ENCODE measurements at places on chromosomes 11 and 22. TPM values are rescaled to one million over a fixed set of nuclear protein-coding genes. Genes with fewer than 3 reads are reported as not detected.

DNA sequence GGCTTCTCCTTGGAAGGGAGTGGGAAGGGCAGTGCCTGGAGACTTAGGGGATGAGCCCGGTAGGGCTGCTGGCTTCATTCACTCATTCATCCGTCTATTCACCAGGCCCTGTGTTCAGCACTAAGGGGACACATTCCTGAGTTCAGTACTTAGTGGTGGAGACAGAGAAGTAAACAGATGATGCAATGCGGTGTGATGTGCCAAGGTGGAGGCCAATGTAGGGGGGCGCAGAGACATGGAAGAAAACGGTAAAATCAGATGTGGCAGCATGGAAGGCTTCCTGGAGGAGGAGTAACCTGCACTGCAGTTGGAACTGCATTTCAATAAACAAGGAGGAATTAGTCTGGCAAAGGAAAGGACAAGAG lies 21.3 kb downstream of the GRIK4 start:
- no peak for DNase-seq

- no peak for DNase-seq
Observed at GRCh38 chr11:112649856-112650255, 311.4 kb upstream of the NCAM1 start.

DNA sequence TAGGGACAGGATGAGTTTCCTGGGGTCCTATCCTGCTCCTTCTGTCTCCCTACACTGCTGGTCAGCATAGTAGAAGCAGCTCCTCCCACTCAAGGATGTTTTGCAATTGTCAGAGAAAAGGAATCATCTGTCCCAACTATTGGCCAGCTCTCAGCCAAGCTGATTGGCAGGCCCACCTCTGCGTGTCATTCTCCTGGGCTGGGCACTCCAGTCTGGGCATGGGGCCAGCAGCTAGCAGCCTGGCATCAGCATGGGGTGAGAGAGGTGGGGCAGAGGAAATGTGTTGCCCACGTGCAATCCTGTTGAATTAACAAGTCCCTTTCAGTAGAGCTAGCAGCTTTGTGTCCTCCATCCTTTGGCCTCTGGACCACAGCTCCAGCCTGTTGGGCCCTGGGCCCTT lies 14.1 kb downstream of the ANKK1 start:
- DNase-seq, result peak; percentile 89

The CRYAB gene
- total RNA-seq, result 54.3 TPM

The OR52B2 gene
- not detected for total RNA-seq

The TUBA8 gene
- total RNA-seq, result 0.36 TPM

- no peak for DNase-seq
Observed at GRCh38 chr11:9462806-9463537, 2.2 kb downstream of the ZNF143 start.

DNA sequence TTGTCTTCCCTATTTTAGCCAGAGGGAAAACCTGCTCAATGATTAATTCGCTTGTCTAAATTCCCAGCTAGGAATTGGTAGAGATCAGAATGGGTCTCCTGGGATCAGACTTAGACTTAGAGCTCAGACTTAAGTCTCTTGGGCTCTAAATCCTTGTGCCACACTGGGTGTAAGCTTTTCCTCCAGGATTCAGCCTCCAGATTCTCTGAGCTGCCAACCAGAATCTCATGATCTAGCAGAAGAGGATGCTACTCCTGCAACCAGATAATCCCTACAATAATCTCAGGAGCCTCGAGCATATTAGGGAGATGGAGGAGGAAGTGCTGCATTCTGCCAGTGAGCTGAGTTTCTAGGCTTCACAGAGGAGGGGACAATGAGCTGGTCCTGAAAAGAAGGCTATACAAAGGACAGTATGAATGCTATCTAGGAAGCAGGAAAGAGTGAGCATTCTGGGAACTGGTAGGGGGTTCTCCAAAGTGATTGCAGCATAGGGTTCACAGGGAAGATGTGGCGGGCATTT lies 211.6 kb upstream of the SESN3 start:
- DNase-seq, result no peak

- no peak for DNase-seq
Observed at GRCh38 chr11:128610721-128611617, 23.6 kb upstream of the ETS1 start.

DNA sequence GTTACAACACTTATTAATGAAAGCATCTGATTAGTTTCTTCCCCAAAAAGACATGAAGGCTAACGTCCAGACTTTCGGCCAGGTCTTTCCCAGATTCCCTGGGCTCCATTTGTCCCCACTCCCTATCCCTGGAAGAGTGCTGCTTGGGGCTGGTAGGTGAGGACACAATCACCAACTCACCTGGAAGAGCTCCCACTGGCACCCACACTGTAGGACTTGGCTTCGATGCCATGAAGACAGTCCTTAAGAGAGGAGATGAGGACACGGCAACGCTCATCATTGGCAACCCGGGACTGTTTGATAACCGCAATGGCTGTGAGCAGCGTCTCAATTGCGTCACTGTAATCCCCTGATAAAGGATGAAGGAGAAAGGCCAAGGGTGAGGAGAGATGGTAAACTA lies 18.2 kb downstream of the CPSF7 start:
- no peak for DNase-seq

The CDKN1C gene
- 10.9 TPM for total RNA-seq

Measured in osteoblast (primary cell).